Memory B cell (primary cell): ENCODE measurements at places on chromosomes 5 and 9.
A peak's percentile ranks its signal among the peaks of the same experiment; 100 is the strongest.

- DNase-seq, result no peak
These were observed 120.8 kb upstream of the ZNF608 start for GRCh38 chr5:124867137-124867704.

DNA sequence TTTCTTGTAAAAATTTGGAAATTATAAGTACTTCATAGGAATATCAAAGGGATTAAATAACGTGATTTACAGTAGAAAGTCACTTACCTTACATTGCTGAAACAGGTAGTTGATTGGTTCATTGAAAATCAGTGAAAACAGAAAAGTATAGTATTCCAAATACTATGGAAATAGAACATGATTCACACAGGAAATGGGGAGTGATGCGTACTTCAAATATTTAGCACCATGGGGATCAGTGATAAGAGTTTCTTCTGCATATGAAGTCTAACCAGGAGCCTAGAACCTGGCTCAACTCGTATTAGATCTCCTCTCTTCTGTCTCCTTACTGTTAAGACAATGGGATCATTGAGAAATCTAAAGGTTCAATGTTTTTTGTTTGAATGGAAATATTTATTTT is 133.3 kb downstream of the FAM174A start:
- no peak for DNase-seq

DNA sequence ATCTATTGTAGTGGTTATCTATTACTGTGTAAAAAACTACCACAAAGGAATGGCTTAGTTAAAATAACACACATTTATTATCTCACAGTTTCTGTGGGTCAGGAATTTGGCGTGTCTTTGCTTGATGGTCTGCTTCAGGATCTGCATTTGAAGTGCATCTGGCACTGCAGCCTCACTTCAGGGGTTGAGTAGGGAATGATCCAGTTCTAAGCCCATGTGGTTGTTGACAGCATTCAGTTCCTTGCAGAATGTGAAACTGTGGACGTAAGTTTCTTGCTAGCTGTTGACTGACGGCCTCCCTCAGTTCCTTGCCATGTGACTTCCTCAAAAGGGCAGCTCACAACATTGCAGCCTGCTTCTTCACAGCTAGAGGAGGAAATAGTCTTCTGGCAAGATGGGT is 2.1 kb upstream of the OGN start:
- DNase-seq, result peak; percentile 27

DNA sequence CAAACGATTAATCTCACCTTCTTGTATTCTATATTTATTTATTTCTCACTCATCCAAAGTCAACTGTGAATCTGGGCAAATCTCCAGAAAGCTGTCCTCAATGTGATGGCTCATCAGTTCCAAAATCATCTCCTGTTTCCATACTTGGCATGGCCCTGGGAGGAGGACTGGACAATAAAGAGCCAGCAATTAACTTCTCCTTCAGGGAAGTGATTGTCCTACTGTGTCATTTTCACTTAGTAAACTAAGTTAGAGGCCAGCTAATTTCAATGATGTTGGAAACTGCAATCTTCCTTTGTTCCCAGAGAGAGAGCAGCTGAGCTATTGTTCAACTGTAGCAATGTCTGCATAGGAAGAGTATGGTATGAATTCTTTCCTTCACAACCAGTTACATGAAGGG is 17.5 kb downstream of the CDH12 start:
- DNase-seq, result no peak
